ENCODE measurements at places on chromosomes 7 and 10. TPM values are rescaled to one million over a fixed set of nuclear protein-coding genes. Genes with fewer than 3 reads are reported as not detected.

DNA sequence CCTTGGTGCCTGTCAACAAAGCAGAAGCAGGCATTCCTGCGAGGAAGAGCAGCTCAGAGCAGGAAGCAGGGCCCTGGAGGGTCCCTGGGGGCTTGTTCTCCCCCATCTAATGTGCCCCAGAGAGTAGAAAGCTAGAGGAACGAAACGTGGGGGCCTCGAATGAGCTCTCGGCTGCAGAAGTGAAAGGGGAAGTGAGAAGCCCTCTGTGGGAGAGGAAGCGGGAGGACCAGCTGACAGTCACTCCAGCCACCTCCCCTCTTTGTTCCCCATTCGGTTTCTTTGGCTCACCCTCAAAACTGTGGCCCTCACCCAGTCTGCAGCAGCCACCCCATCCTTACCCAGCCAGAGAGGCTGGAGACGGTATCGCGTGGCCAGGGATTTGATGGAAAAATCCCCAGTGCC, 25.0 kb downstream of the C10orf105 start:
- no peak overlapping the region for H3K4me3 ChIP-seq
- no peaks in the 10 kb centered on the region for H3K27me3 ChIP-seq
- DNase-seq = no peak
- no peak overlapping the region for H3K27ac ChIP-seq
- H3K36me3 ChIP-seq = no peaks in the 10 kb centered on the region

Gene GPR141
- total RNA-seq = not detected

- no peaks in the 10 kb centered on the region for H3K4me1 ChIP-seq
- no peak overlapping the region for H3K27ac ChIP-seq
- DNase-seq = no peak
- H3K27me3 ChIP-seq = no peaks in the 10 kb centered on the region
- no peaks in the 10 kb centered on the region for H3K36me3 ChIP-seq
Measured at GRCh38 chr10:667096-667495, 22.4 kb downstream of the DIP2C start.

Gene CC2D2B
- total RNA-seq = not detected

Gene ATP6V0A4
- total RNA-seq = not detected

Gene CLDN3
- total RNA-seq = not detected

- H3K27me3 ChIP-seq = no peaks in the 10 kb centered on the region
- H3K4me3 ChIP-seq = no peak overlapping the region
- no peak for DNase-seq
Measured at GRCh38 chr10:50554995-50555568, 68.7 kb downstream of the SGMS1 start.

DNA sequence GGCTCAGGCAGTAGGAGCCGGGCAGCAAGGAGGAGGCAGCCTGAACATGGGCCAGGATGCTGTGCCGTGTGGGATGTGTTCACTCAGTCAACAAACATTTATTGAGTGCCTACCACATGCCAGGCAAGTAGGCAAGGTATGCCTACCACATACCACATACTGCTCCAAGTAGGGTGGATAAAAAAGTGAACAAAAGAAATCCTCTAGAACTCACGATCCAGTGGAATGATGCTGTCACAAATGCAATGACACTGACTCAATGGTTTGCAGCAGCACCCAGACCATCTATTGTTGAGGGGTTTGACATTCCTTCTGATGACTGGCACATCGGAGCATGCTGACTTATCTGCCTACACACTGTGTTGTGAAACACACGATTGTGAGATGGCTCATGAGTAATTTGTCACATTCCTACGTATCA, 413.5 kb downstream of the NRG3 start:
- no peaks in the 10 kb centered on the region for H3K36me3 ChIP-seq
- no peak overlapping the region for H3K4me3 ChIP-seq
- no peak overlapping the region for H3K27ac ChIP-seq
- no peaks in the 10 kb centered on the region for H3K4me1 ChIP-seq

GRCh38 chr7:158582089-158582456, 5.5 kb downstream of the PTPRN2 start:
- no peaks in the 10 kb centered on the region for H3K36me3 ChIP-seq
- peaks cover 32% of the 10 kb centered on the region for H3K27me3 ChIP-seq
- peaks cover 14% of the 10 kb centered on the region for H3K4me1 ChIP-seq
- no peak for DNase-seq

- no peak for DNase-seq
- H3K27ac ChIP-seq = no peak overlapping the region
- H3K27me3 ChIP-seq = no peaks in the 10 kb centered on the region
Measured at GRCh38 chr7:135175931-135176330, 5.4 kb upstream of the CYREN start.

GRCh38 chr7:86928308-86928707, 131.1 kb downstream of the ELAPOR2 start:
- no peak for DNase-seq
- no peak overlapping the region for H3K4me3 ChIP-seq
- H3K27ac ChIP-seq = no peak overlapping the region

Gene JCAD
- not detected for total RNA-seq

GRCh38 chr10:124200011-124200410, 106.6 kb upstream of the CHST15 start:
- H3K27me3 ChIP-seq = no peaks in the 10 kb centered on the region
- H3K4me1 ChIP-seq = no peaks in the 10 kb centered on the region
- no peaks in the 10 kb centered on the region for H3K36me3 ChIP-seq
- no peak overlapping the region for H3K4me3 ChIP-seq

DNA sequence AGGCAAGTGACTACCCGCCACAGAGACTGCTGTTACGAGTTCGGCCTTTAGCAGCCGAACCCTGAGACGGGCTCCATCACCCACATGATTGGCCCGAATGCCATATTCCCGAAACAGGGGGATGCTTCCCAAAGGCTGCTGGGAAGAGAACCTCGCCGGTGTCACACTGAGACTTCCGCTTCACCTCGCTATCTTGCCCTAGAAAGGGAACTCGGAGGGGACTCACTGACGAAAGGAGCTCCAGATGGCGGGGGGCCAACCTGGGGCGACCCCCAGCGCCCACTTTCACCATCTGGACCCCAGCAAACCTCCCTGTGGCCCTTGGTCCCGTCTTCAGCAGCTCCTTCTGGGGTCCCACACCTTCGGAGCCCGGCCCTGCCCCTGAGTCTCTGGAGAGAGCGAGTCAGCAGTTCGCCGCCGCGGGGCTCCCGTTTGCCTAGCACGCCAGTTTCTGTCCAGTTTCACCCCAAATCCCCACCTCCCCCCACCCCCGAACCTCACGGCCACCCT, 529 bp downstream of the HPS1 start:
- no peaks in the 10 kb centered on the region for H3K27me3 ChIP-seq
- peaks cover 41% of the 10 kb centered on the region for H3K4me1 ChIP-seq
- DNase-seq = no peak
- H3K4me3 ChIP-seq = peak overlapping the region; percentile 84

DNA sequence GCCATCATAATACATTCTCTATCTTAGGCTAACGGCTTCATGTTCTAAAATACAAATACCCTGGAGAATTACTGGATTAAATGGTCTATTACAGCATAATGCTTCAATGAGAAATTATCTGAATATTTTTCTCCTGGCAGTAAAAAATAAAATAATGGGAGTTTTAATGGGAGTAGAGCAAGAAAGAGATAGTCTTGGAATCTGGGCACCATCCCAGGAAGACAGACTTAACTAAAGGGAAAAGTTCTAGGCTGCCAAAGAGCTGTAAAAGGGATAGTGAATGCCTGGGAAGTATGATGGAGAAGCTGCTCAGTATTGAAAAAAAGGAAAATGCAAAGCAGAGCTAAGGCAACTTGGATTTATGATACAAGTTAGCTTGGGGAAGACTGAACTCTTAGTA, 12.1 kb upstream of the SYPL1 start:
- no peaks in the 10 kb centered on the region for H3K36me3 ChIP-seq
- DNase-seq = no peak
- peaks cover 8% of the 10 kb centered on the region for H3K4me1 ChIP-seq
- H3K27me3 ChIP-seq = no peaks in the 10 kb centered on the region

Gene PLAC9
- total RNA-seq = not detected

DNA sequence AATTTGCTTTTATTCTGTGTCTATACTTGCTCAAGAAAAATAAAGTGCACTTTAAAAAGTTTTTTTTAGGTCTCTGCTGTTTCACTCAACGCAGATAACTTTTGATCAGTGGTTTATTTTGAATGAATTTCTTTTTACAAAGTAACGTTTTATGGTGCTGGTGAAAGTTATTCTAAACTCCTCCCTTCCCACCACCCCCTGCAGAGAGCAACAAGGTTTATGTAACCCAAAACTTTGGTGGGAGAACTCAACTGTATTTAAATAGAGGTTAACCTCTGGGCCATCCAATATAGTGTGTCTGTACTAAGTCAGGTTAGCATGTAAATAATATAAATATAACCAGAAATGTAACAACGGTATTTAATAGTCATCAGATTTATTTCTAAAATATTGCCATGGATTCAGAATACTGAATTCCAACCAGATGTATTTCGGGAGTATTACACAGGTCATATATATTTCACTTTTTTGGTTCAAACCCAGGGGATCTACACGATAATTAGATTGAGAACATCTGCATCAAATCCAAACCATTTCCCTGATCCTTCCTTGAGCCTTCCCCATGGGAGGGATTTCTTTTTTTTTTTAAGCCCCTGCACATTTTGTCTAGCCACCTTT, 3.9 kb upstream of the CUX1 start:
- no peak overlapping the region for H3K27ac ChIP-seq
- H3K27me3 ChIP-seq = no peaks in the 10 kb centered on the region
- H3K36me3 ChIP-seq = no peaks in the 10 kb centered on the region
- H3K4me3 ChIP-seq = no peak overlapping the region

- no peak overlapping the region for H3K27ac ChIP-seq
- no peak for DNase-seq
- H3K27me3 ChIP-seq = no peaks in the 10 kb centered on the region
- H3K36me3 ChIP-seq = no peaks in the 10 kb centered on the region
Measured at GRCh38 chr10:26665080-26666048, 32.1 kb upstream of the PDSS1 start.

DNA sequence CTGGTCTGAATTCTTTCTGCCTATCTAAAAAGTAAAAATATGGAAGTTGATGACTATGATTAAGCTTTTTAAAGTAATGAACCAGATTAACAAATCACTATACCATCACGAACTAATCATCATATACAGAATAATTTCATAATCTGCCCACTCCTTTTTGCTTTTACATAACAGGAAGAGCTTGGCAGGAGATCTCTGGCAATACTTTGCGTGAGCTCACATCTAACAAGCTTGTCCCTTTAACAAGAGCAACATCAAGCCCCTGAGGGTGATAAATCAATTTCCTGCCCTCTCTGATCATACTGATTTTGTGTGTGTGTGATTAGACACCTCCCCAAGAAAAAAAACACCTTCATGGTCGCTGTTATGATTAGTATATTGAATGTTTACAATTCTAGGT, 143.5 kb upstream of the ASAH2 start:
- H3K27me3 ChIP-seq = no peaks in the 10 kb centered on the region
- DNase-seq = no peak
- H3K4me1 ChIP-seq = peaks cover 40% of the 10 kb centered on the region
- H3K36me3 ChIP-seq = no peaks in the 10 kb centered on the region
- H3K27ac ChIP-seq = no peak overlapping the region

Gene HTR5A
- total RNA-seq = not detected

DNA sequence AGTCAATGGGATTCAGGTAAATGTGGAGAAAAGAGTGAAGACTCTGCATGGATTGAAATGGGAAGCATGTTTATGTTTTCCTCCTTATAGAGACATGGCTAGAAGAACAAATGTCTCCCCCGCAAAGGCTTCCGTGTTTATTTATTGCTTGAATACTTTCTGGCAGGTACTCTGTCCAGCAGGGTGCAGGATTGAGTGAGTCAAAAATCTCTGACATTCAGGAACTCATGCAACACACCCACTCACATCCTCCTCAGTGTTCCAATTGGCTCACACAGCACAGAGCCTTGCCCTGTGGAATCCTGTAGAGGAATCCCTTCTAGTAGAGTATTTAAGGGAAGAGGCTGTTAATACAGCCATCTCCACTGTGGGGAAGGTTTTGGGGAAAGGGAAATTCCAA, 290.3 kb upstream of the VWC2 start:
- no peak overlapping the region for H3K27ac ChIP-seq
- DNase-seq = no peak
- no peaks in the 10 kb centered on the region for H3K27me3 ChIP-seq
- no peaks in the 10 kb centered on the region for H3K36me3 ChIP-seq
- H3K4me1 ChIP-seq = no peaks in the 10 kb centered on the region

- no peak overlapping the region for H3K4me3 ChIP-seq
- no peaks in the 10 kb centered on the region for H3K27me3 ChIP-seq
- peaks cover 76% of the 10 kb centered on the region for H3K4me1 ChIP-seq
- H3K27ac ChIP-seq = peak overlapping the region; percentile 48
- peaks cover 48% of the 10 kb centered on the region for H3K36me3 ChIP-seq
Measured at GRCh38 chr10:3775696-3776551, 9.1 kb downstream of the KLF6 start.

Gene GIMAP2
- 244 TPM for total RNA-seq

Gene GRM8
- total RNA-seq = not detected

DNA sequence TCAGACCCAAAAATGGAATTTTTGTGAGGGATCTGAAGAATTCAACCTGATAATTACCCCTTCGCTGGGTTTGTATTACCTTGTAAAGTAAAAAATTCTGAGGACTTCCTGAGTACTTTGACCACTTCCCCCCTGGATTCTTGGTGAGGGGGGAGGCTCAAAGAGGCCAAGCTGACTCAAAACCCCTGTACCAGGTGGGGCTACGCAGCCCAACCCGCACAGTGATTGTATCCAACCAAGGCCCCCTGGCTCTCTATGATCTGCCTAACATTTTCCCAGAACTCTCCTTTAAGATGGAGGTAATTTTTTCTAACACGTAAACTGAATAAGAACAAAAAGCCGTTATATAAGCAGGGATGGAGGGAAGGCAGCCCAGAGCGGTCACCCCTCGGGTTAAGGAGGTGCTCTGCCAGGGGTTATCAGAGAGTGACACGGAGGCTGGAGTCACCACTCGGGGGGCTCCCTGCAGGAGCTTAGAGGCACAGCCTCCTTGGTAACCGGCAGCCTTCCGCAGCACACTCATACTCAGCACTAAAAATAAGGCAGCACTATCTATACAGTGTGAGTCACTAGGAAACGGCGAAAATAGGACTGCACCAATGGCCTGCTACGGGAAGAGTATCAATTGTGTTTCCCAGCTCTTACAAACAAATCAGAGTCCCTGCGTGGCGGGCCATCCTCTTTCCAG, 255.4 kb downstream of the ELMO1 start:
- no peaks in the 10 kb centered on the region for H3K27me3 ChIP-seq
- no peak overlapping the region for H3K4me3 ChIP-seq
- H3K36me3 ChIP-seq = peaks cover 31% of the 10 kb centered on the region
- no peaks in the 10 kb centered on the region for H3K4me1 ChIP-seq

DNA sequence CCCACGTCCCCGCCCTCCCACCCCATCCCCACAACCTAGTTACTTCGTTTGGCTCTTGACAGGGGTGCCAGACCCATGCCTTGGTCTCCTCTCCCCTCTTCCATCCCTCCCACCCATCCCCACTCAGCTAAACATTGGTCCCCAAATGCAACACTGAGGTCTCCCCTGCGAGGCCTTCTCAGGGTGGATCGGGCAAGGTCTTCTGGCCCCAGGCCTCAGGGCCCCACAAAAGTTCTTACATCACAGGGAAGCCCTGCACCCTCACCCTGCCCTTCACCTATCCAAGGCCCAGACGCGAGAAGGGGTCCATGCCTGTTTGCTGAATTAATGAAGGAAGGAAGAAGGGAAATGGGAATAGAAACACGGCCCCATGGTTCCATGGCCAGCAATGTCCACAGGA, 32.0 kb downstream of the TNS3 start:
- H3K4me3 ChIP-seq = no peak overlapping the region
- H3K36me3 ChIP-seq = no peaks in the 10 kb centered on the region
- H3K27me3 ChIP-seq = no peaks in the 10 kb centered on the region
- DNase-seq = no peak
- no peak overlapping the region for H3K27ac ChIP-seq

- DNase-seq = no peak
- no peaks in the 10 kb centered on the region for H3K36me3 ChIP-seq
Measured at GRCh38 chr10:79438021-79438698, 7.3 kb downstream of the ZCCHC24 start.
